ENCODE measurements at places on chromosomes 16 and 17.
A peak's percentile ranks its signal among the peaks of the same experiment; 100 is the strongest.

DNA sequence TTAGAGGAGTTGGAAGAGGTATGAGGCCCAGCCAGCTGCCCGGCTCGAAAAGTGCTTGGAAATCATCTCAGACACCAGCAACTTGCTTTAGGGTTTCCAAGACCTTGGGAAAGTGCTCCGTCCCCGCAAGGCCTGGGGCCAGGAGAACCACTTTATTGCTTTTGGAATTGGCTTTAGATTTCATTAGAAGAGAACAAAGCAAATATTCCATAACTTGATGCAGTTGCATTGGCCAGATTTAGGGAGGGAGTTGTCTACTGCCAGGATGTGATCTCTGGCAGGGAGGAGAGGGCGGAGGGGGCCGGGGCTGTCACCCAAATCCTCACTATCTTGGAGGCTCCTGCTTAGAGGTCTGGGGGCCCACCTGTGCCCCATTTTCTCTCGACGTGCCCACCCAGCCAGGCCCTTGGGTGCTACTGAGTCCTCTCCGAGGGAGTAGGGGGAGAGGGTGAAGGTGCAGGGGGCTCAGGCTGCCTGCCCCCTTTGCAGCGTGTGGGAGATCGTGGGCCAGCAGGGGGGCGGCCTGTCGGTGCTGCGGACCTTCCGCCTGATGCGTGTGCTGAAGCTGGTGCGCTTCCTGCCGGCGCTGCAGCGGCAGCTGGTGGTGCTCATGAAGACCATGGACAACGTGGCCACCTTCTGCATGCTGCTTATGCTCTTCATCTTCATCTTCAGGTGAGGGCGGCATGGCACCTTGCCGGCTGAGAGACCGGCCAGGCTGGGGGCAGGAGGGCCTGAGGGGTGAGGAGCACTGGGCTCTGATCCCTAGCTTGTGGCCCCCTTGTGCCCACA is 30.6 kb downstream of the CACNA1G start:
- no peak for DNase-seq

- no peak for DNase-seq
Observed at GRCh38 chr17:78141437-78142118, 4.6 kb upstream of the C17orf99 start.

- DNase-seq = no peak
Observed at GRCh38 chr16:28910086-28911031, 14.7 kb downstream of the RABEP2 start.

- DNase-seq = no peak
Observed at GRCh38 chr17:74923538-74924249, 379 bp upstream of the OTOP2 start.

DNA sequence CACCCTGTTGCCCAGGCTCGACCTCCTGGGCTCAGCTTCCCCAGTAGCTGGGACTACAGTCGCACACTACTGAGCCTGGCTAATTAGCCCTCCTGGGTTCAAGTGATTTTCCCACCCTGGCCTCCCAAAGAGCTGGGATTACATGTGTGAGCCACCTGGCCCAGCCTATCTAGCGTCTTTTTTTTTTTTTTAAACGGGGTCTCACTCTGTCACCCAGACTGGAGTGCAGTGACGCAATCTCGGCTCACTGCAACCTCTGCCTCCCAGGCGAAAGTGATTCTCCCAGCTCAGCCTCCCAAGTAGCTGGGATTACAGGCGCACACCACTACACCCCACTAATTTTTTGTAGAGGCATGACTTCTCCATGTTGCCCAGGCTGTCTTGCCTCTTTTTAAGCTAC is 33.3 kb downstream of the GLG1 start:
- no peak for DNase-seq

DNA sequence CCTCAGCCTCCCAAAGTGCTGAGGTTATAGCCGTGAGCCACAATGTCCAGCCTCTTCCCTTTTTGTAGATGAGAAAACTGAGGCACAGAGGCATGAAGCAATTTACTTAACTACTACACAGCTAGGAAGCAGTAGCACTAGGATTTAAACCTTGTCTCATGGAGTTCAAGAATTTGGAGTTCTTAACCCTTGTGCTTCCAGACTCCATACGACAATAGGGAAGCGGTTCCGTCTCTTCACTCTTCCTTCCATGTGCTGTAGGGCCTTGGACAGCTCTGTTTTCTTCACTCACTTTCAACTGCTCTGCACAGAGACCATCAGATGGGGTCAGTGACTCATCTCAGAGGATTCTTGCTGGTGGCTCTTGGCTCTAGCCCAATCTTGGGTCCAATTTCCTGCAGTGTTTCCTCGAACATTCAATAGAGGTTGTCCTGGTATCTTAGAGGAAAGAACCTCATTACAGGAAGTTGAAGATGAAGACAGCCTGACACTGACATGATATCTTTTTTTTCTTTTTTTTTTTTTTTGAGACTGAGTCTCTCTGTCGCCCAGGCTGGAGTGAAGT is 19.3 kb downstream of the ITGAL start:
- DNase-seq = no peak

DNA sequence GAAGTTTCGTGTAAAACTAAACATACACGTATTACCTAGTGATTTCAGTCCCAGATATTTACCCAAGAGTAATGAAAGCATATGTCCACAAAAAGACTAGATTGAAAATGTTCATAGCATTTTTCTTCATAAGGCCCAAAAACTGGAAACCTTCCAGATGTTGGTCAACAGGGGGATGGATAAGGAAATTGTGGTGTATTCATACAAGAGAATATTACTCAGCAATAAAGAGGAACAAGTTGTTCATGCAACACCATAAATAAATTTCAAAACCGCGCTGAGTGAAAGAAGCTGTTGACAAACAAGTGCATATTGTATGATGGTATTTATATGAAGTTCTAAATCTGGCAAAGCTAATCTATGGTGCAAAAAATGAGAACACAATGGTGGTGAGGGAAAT is 54.1 kb upstream of the NFAT5 start:
- DNase-seq = no peak

DNA sequence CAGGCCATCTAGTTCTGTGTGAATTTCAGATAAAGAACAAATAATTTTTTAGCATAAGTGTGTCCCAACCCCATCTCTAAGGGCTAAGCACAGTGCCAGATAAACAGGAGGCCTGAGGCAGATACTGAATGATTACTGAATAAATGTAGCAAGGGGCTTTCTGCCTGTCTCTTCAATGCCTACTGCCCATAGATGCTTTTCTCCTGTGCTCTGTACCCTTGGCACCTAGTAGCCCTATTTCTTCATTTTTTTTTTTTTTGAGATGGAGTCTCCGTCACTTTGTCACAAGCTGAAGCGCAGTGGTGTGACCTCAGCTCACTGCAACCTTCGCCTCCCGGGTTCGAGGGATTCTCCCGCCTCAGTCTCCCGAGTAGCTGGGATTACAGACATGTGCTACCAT is 25.3 kb downstream of the IGFBP4 start:
- DNase-seq = no peak

DNA sequence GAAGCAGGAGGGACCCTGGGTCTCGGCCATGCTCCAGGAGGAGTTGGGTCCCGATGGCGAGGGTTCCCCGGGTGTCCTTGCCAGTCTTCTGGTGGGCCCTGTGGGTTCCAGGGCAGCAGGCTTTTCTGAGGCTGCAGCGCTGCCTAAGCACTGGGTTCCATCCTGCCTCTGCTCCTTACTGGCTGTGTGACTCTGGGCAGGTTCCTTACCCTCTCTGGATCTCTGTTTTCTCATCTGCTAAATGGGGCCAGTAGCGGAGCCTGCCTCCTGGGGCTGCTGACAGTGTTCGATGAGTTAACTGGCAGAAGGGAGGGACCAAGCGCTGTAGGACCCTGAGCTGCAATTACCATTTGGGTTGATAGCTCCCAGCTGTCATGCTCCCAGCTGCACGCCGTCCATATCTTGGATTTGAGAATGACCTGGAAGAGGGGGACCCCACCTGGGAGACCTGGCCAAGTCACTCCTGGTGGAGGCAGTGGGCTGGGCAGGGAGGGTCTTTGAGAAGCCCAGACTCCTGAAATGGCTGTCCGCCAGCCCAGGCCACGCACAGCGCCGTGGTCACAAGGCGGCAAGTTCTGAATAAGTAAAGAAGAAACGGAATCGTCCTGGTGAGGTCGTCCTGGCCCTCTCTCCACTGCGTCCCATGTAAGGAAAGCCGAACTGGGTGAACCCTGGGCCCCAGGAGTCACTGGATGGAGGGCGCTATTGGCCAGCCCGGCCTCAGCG is 47.2 kb upstream of the GSE1 start:
- no peak for DNase-seq

- DNase-seq = no peak
Observed at GRCh38 chr17:82355770-82356427, 3.1 kb upstream of the TEX19 start.

DNA sequence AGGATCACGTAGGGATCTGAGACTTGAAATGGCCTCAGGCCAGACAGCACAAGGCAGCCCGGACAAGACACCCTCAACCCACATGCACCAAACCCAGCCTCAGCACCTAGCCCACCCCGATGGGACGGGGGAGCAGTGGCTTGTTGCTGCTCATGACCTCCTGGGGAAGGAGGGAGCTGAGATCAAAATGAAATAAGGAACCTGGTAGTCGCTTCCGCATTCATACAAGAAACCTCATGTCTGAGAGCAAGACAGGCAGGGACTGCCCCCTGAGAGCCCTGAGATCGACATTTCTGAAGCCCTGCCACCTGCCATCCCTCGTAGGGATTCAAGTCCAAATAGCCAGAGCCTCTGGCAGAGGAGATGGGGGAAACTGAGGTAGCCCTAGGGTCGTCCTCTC is 5.7 kb upstream of the CEP131 start:
- DNase-seq = no peak

GRCh38 chr17:45119964-45120363 is 12.4 kb downstream of the PLCD3 start:
- no peak for DNase-seq

- DNase-seq = no peak
Observed at GRCh38 chr16:77062878-77063675, 127.9 kb upstream of the MON1B start.

DNA sequence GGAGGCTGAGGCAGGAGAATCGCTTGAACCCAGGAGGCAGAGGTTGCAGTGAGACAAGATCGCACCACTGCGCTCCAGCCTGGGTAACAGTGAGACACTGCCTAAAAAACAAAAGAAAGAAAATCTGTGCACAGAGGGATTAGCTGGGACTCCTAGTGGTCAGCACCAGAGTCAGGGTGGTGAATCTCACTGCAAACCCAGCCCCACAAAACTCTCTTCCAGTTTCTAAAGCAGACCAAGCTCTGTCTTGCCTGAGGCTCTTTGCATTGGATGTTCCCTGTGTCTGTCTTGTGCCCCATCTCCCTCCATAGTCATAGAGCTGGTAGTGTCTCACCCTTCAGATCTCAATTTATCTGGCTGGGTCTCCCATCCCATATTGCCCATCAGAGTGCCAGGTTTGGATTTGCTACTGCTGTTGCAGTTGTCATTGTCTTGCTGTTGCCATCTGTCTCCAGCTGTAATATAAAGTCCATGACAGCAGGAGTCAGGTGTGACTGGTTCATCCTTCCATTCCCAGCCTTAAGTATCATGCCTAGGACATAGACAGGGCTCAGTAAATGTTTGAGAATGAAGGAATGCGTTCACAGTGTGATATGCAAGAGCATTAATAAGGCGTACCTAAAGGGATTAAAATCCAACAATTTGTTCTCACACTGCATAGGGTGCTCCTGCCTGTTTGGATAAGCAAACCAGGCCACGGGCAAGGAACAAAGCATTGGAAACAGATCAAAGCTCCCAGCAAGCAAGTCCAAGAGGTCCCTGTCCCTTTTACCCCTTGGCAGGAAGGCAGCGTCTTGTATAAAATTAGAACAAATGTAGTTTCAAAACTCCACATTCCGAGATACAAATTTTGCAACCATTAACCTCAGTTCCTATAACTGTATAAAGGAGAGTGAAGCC is 614.6 kb upstream of the CDH5 start:
- DNase-seq = no peak

- DNase-seq = no peak
Observed at GRCh38 chr17:50593321-50593720, 32.8 kb downstream of the CACNA1G start.

- DNase-seq = no peak
Observed at GRCh38 chr16:12315330-12316136, 339.0 kb downstream of the SNX29 start.

- no peak for DNase-seq
Observed at GRCh38 chr17:73896966-73897365, 252.7 kb upstream of the SDK2 start.

DNA sequence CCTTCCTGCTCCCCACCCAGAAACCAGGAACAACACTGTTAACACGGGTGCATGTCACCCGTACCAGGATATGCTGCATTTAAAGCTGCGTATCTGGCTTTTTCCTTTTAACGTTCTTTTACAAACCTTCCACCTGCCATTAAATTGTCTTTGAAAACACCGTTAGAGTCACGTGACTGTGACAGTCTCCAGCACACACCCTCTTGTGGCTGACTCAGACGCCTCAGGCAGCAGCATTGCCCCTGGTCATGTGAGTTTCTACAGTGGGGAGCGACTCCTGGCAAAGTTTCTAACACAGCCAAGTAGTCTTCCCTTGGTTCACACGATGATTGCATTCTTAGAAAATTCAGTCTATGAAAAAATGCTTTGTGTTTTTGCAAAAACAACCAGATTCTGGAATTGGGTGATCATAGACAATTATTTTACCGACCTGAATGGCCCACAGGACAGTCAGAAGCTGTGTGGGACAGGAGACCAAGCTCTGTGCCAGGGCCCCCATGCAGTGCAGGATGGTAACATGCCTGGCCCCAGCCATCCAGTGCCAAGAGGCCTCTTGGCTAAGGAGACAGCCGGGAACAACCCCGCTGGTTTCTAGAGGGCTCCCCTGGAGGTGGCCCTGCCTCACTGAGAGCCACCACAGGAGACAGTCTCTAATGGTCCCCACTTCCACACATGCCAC is 199.1 kb downstream of the KATNIP start:
- DNase-seq = peak; percentile 39

- DNase-seq = no peak
Observed at GRCh38 chr16:52863000-52863399, 189.7 kb downstream of the CHD9NB start.

DNA sequence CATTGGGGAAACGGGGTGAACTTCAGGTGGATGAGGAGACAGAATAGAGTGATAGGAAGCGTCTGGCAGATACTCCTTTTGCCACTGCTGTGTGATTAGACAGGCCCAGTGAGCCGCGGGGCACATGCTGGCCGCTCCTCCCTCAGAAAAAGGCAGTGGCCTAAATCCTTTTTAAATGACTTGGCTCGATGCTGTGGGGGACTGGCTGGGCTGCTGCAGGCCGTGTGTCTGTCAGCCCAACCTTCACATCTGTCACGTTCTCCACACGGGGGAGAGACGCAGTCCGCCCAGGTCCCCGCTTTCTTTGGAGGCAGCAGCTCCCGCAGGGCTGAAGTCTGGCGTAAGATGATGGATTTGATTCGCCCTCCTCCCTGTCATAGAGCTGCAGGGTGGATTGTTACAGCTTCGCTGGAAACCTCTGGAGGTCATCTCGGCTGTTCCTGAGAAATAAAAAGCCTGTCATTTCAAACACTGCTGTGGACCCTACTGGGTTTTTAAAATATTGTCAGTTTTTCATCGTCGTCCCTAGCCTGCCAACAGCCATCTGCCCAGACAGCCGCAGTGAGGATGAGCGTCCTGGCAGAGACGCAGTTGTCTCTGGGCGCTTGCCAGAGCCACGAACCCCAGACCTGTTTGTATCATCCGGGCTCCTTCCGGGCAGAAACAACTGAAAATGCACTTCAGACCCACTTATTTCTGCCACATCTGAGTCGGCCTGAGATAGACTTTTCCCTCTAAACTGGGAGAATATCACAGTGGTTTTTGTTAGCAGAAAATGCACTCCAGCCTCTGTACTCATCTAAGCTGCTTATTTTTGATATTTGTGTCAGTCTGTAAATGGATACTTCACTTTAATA is 7.0 kb upstream of the TMEM235 start:
- DNase-seq = no peak

GRCh38 chr17:48056246-48056745 is 8.1 kb downstream of the NFE2L1 start:
- no peak for DNase-seq
